ENCODE measurements at places on chromosomes 13 and 19.
A peak's percentile ranks its signal among the peaks of the same experiment; 100 is the strongest.

DNA sequence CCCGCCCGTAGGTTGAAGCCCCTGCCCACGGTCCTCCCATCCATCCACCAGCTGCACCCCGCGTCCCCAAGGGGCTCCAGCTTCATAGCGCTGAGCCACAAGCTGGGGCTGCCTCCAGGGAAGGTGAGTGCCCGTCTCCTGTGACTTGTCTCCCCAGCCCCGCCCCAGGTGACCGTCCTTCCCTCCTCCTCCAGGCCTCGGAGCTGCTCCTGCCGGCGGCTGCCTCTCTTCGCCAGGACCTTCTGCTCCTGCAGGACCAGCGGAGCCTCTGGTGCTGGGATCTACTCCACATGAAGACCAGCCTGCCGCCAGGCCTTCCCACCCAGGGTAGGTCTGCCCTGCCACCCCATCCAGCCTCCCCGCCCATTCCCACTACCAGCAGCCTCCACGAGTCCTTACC is 7.5 kb downstream of the HAUS5 start:
- H3K27me3 ChIP-seq, result no peaks in the 10 kb centered on the region
- no peak for DNase-seq
- H3K4me3 ChIP-seq, result no peak overlapping the region
- H3K4me1 ChIP-seq, result no peaks in the 10 kb centered on the region
- H3K27ac ChIP-seq, result no peak overlapping the region

DNA sequence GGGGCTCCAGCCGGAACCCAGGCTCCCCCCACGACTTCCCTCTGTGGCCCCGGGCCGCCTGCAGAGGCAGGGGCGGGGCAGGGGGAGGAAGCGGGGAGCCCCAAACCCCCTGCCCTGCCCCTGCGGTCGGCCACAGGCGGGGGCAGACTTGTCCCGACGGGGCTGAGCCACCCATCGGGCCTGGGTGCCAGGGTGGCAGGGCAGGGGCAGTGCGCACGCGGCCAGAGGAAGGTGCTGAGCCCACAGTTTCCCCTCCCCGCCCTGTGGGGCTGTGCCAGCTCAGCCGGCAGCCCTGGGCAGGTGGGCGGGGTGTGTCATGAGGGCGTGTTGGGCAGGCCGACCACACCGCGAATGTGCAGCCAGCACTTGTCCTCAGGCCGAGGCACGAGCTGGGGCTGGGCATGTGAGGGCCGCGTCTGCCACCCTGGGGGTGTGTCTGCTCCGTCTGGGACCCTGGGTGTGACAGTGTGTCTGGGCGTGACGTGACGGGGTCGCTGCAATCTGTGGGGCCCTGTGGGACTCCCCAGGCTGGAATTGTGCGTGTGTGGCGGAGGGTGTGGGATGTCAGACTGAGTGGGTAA is 17.7 kb downstream of the CCDC97 start:
- peak; percentile 73 for DNase-seq
- peak overlapping the region; percentile 89 for H3K27ac ChIP-seq
- H3K4me1 ChIP-seq, result no peaks in the 10 kb centered on the region
- peaks cover 16% of the 10 kb centered on the region for H3K36me3 ChIP-seq
- no peaks in the 10 kb centered on the region for H3K27me3 ChIP-seq
- H3K4me3 ChIP-seq, result peak overlapping the region; percentile 2

DNA sequence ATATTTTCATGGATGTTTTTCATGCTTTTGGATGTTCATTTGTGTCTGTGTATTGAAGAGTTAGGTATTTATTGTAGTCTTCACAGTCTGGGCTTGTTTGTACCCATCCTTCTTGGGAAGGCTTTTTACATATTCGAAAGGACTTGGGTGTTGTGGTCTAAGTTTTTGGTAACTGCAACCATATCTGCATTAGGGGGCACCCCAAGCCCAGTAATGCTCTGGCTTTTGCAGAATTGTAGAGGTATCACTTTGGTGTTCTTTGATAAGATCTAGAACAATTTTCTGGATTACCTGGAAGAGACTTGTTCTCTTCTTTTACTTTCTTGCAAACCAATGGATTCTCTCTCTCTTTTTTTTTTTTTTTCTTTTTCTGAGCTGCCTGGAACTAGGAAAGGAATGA is 581.3 kb downstream of the DACH1 start:
- H3K27me3 ChIP-seq, result no peaks in the 10 kb centered on the region
- no peak overlapping the region for H3K27ac ChIP-seq
- no peak for DNase-seq
- H3K4me3 ChIP-seq, result no peak overlapping the region
- H3K4me1 ChIP-seq, result no peaks in the 10 kb centered on the region

GRCh38 chr19:11130824-11131455 is 24.6 kb downstream of the SPC24 start:
- peak; percentile 83 for DNase-seq
- H3K4me3 ChIP-seq, result no peak overlapping the region
- H3K4me1 ChIP-seq, result no peaks in the 10 kb centered on the region
- no peaks in the 10 kb centered on the region for H3K27me3 ChIP-seq

- DNase-seq, result no peak
- H3K27ac ChIP-seq, result no peak overlapping the region
Measured at GRCh38 chr19:19105365-19106055, 32.8 kb downstream of the TMEM161A start.

GRCh38 chr13:81224209-81224833 is 883.4 kb upstream of the SPRY2 start:
- H3K36me3 ChIP-seq, result no peaks in the 10 kb centered on the region
- no peaks in the 10 kb centered on the region for H3K4me1 ChIP-seq
- no peak for DNase-seq
- no peaks in the 10 kb centered on the region for H3K27me3 ChIP-seq
- H3K4me3 ChIP-seq, result no peak overlapping the region

- no peak for DNase-seq
- H3K36me3 ChIP-seq, result no peaks in the 10 kb centered on the region
- H3K27ac ChIP-seq, result no peak overlapping the region
- H3K4me3 ChIP-seq, result no peak overlapping the region
Measured at GRCh38 chr19:34241513-34242337, 12.6 kb upstream of the GARRE1 start.

- H3K27ac ChIP-seq, result no peak overlapping the region
- H3K27me3 ChIP-seq, result no peaks in the 10 kb centered on the region
- H3K36me3 ChIP-seq, result no peaks in the 10 kb centered on the region
- H3K4me1 ChIP-seq, result no peaks in the 10 kb centered on the region
Measured at GRCh38 chr13:73465617-73465971, 406.8 kb downstream of the KLF5 start.

DNA sequence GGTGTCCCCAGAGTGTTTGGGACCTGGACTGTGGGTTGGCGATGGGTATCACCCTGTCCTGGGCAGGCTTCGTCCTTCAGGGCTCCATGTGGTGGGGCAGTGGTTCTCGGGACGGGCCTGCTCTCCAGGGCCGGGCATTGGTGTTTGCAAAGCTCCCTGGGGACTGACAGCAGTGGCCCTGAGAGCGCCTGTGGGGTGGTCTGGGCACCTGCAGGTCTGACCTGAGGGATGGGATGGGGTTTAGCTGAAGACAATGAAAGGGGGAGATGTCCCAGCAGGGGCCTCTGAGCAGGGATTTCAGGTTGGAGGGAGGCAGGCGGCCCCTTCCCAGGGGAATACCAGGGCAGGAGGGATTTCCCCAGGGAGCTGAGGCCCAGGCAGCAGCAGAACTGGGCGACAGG is 68.3 kb upstream of the MCF2L start:
- no peaks in the 10 kb centered on the region for H3K36me3 ChIP-seq
- no peak overlapping the region for H3K4me3 ChIP-seq
- peaks cover 76% of the 10 kb centered on the region for H3K27me3 ChIP-seq
- DNase-seq, result no peak
- H3K27ac ChIP-seq, result no peak overlapping the region

DNA sequence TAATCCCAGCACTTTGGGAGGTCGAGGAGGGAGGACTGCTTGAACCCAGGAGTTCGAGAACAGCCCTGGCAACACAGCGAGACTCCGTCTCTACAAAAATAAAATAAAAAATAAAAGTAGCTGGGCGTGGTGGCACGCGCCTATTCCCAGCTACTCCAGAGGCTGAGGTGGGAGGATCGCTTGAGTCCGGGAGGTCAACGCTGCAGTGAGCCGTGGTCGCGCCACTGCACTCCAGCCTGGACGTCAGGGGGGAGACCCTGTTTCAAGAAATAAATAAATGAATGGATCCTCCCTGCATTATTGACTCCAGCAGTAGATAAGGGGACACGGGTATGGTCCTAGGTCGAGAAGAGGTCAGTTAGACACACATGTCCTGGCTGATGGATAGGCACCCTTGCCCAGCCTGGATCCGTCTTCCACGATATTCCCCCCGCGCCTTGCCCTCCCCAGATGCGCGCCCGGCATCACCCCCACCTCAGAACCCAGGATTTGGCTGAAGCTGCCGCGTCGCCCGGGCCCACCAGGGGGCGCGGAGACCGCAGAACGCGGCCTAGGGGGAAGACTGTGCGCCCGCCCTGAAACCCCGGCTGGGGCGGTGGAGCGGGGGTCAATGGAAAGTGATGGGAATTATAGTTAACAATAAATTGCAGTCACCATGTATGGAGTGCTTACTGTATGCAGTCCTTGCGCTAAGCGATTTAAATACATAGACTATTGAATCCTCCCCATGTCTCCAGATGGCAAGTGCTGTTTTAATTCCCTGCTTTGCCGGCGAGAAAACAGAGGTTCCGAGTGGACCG is 2.1 kb upstream of the HOOK2 start:
- no peaks in the 10 kb centered on the region for H3K36me3 ChIP-seq
- H3K27ac ChIP-seq, result peak overlapping the region; percentile 91
- peaks cover 40% of the 10 kb centered on the region for H3K4me1 ChIP-seq
- DNase-seq, result peak; percentile 88

GRCh38 chr13:78867655-78868054 is 208.7 kb upstream of the OBI1 start:
- H3K4me1 ChIP-seq, result no peaks in the 10 kb centered on the region
- no peak for DNase-seq
- H3K27me3 ChIP-seq, result no peaks in the 10 kb centered on the region

- H3K4me1 ChIP-seq, result peaks cover 10% of the 10 kb centered on the region
- no peaks in the 10 kb centered on the region for H3K36me3 ChIP-seq
- DNase-seq, result no peak
- H3K4me3 ChIP-seq, result no peak overlapping the region
- no peak overlapping the region for H3K27ac ChIP-seq
Measured at GRCh38 chr19:41997121-41997850, 3.3 kb upstream of the ATP1A3 start.

DNA sequence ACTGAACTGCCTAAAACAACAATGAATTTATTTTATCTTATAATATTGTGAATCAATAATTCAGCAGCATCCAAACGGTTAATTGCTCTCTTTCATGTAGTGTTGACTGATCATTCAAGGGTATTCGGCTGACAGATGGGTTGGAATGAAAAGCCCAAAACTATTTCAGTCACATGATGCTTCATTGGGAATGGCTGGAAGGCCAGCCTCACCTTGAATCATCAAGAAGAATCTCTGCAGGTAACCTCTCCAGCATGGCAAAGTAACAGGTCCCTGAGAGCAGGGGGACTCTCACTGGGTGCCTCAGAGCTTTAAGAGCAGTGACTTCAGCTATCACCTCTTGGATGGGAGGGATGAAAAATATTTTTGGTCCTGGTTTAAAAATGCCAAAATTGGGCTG is 1395.7 kb downstream of the OLFM4 start:
- DNase-seq, result no peak
- H3K36me3 ChIP-seq, result no peaks in the 10 kb centered on the region
- H3K27ac ChIP-seq, result no peak overlapping the region
- no peak overlapping the region for H3K4me3 ChIP-seq
- H3K4me1 ChIP-seq, result no peaks in the 10 kb centered on the region
- H3K27me3 ChIP-seq, result no peaks in the 10 kb centered on the region

- no peaks in the 10 kb centered on the region for H3K27me3 ChIP-seq
- peaks cover 81% of the 10 kb centered on the region for H3K36me3 ChIP-seq
- no peak for DNase-seq
- no peak overlapping the region for H3K27ac ChIP-seq
Measured at GRCh38 chr13:113456116-113456702, 2.9 kb upstream of the ADPRHL1 start.

GRCh38 chr19:33412601-33413425 is 39.3 kb downstream of the CEBPG start:
- no peak overlapping the region for H3K27ac ChIP-seq
- no peaks in the 10 kb centered on the region for H3K27me3 ChIP-seq
- peaks cover 9% of the 10 kb centered on the region for H3K4me1 ChIP-seq
- no peak for DNase-seq
- H3K36me3 ChIP-seq, result peaks cover 29% of the 10 kb centered on the region
- no peak overlapping the region for H3K4me3 ChIP-seq

- no peaks in the 10 kb centered on the region for H3K4me1 ChIP-seq
- H3K27ac ChIP-seq, result no peak overlapping the region
- H3K36me3 ChIP-seq, result no peaks in the 10 kb centered on the region
- DNase-seq, result no peak
Measured at GRCh38 chr13:100602493-100603111, 14.0 kb upstream of the GGACT start.

GRCh38 chr13:77737583-77738200 is 40.2 kb downstream of the SLAIN1 start:
- no peaks in the 10 kb centered on the region for H3K36me3 ChIP-seq
- DNase-seq, result no peak
- peaks cover 10% of the 10 kb centered on the region for H3K4me1 ChIP-seq
- no peak overlapping the region for H3K27ac ChIP-seq
- no peaks in the 10 kb centered on the region for H3K27me3 ChIP-seq

- H3K4me3 ChIP-seq, result no peak overlapping the region
- no peaks in the 10 kb centered on the region for H3K4me1 ChIP-seq
- H3K27me3 ChIP-seq, result no peaks in the 10 kb centered on the region
- H3K36me3 ChIP-seq, result no peaks in the 10 kb centered on the region
Measured at GRCh38 chr13:68009546-68009945, 779.4 kb upstream of the PCDH9 start.

DNA sequence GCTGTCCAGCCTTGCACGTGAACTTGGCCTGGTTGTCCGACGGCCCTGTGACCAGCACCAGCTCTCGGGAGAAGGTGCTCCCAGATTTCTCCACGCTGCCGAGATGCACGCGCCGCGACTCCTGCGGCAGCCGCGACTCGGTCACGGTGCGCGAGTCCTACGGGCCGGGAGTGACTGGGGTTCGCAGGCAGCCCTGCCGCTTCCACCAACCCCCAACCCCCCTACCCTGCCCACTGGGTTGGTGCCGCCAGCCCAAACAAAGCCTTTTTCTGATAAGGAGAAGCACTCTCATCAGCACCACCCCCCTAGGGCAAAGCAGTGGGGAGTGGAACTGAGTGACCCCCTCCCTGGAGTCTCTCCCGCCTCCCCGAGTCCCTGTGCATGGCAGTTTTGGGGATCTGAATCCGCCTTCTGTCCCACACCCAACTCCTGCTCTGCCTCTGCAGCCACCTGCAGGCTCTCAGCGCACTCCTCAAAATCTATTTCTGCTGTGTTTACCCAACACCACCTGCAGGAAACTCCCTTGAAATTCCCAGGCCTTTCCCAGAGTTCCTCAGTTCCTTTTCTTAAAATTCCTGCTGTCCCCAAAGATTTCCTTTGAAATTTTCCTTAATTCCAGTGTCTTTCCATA is 6.2 kb downstream of the NPHS1 start:
- H3K27ac ChIP-seq, result no peak overlapping the region
- H3K4me1 ChIP-seq, result peaks cover 13% of the 10 kb centered on the region
- no peaks in the 10 kb centered on the region for H3K27me3 ChIP-seq
- H3K4me3 ChIP-seq, result no peak overlapping the region
- no peaks in the 10 kb centered on the region for H3K36me3 ChIP-seq

DNA sequence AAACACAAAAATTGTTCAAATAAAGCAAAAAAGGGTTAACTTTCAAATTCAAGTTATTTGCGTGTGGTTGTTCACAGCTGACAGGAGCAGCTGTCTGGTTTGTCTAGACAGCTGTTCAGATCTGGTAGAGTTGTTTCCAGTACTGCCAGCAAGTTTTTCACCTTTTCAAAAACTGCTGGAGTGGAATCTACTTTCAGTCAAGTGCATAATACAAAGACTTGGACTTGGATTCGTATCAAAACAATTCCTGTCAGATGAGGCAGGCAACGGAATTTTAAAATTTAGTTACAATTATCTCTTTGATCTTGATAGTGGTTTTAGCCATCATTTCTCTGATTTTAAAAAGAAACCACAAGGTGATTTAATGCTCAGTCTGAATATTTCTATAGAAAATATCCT is 51.7 kb upstream of the EEF1AKMT1 start:
- no peak for DNase-seq
- H3K4me3 ChIP-seq, result no peak overlapping the region
- no peak overlapping the region for H3K27ac ChIP-seq
- H3K36me3 ChIP-seq, result no peaks in the 10 kb centered on the region
- H3K4me1 ChIP-seq, result peaks cover 23% of the 10 kb centered on the region

Measured in tibial artery (tissue), 4 donors.